NCI-H1436 treated with DMSO at 0.1 percent for 48 hours (cell line): ENCODE measurements at places on chromosomes 12 and 14.

GRCh38 chr12:10607885-10608458, 5.4 kb downstream of the MAGOHB start:
- DNase-seq, result no peak

DNA sequence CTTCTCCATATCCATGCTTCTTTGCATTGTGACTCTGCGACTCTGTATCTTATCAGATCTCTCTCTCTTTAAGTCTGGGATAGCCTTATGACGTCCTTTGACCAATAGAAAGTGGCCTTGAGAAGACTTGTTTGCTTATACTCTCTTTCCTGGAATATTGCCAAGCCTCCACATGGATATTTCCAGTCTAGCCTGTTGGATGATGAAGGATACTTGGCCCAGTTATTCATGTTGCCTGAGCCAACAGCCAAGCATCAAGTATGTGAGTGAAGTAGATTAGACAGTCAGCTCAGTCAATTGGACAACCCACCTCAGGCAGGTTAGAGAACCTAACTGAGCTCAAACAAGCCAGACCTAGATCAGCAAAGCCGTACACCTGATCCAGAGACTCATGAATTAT, 864.2 kb upstream of the MGAT4C start:
- DNase-seq, result no peak

- no peak for DNase-seq
Observed at GRCh38 chr14:72408020-72408419, 475.8 kb downstream of the RGS6 start.

- no peak for DNase-seq
Observed at GRCh38 chr12:13052421-13052820, 8.2 kb downstream of the FAM234B start.

GRCh38 chr12:29795715-29796114, 12.0 kb upstream of the TMTC1 start:
- no peak for DNase-seq

DNA sequence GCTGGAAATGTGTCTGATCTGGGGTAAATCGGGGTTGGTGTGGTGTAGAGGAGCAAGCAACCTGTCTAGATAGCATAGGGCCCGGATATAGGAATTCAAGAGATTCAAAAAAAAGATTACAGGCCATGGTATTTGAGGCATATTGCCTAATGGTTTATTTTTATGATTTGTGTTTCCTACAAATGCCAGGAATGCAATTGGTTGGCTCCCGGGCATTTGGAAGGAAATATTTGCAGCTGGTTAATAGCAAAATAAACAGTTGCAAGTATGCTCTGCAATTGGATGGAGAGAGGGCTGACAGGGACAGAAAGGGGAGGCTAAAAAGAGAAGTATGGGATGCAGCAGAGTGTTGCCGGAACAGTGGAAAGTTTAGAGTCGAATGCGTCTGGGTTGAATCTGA, 315.6 kb upstream of the ATP2B1 start:
- no peak for DNase-seq

DNA sequence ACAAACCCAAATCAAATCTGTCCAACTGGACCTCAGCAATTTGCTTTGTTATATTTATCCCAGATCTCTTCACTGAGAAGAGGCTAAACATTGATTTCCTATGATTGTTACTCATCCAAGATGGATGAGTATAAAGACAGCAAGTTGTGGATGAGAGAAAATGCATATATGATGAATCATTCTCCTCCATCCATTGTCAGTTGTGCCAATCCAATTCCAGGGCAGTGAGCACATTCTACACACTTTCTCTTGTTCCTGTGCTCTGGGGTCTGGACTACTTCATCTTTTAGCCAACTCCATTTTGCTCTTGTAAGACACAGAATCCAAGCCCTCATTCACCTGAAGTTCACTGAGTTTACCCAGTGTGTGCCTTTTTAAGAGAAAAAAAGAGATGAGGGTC, 105.7 kb downstream of the GCH1 start:
- DNase-seq, result no peak

- no peak for DNase-seq
Observed at GRCh38 chr12:84969226-84969625, 56.6 kb upstream of the SLC6A15 start.

DNA sequence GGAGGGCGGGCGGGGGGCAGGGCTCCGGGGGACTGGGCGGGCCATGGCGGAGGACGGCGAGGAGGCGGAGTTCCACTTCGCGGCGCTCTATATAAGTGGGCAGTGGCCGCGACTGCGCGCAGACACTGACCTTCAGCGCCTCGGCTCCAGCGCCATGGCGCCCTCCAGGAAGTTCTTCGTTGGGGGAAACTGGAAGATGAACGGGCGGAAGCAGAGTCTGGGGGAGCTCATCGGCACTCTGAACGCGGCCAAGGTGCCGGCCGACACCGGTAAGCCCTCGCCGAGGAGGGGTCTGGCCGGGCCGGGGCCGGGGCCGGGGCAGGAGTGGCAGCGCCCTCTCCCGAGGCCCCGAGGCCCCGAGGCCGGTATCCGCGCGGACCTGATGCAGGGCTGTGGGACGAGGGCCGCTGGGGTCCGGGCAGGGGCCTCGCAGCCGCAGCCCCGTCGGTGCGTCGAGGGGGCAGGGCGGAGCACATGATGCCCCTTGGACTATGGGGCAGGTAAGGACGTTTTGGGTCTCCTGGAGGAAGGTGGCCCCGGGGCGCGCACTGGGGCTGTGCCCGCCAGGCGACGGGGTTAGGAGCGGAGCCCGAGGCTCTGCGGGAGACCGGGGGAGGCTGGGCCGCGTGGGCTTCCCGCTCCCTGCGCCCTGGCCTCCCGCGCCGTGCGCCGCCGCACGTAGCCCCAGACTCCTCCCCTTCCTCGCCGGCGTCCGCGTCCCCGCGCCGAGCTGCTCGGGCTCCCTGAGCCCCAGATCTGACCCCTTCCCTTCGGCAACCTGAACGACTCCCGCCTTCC, at the start of gene TPI1:
Gene TPI1, plus strand, starts transcription at position 119 of the 798 bp plus-strand sequence. Its CDS starts 36 bp downstream, at position 155.
- no peak for DNase-seq

- DNase-seq, result no peak
Observed at GRCh38 chr14:73762375-73762822, 48.2 kb upstream of the PNMA1 start.

GRCh38 chr12:66119870-66120241, 10.7 kb downstream of the LLPH start:
- DNase-seq, result no peak

DNA sequence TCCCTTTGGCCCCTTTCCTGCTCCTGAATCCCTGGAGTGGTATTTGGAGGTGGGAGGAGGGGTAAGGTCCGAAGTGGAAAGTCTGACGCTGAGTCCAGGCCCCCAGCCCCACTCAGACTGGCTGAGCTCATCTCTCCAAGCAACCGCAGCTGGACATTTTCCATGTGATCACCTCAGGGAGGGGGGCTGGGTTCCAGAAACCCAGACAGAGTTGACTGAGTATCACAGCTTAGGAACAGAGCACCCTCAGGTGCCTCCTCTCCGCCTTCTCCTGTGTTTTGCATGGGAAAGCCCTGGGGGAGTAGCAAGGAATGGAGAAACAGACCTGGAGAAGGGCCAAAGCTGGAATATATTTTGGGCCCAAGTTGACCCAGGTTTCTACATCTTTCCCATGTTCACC, 8.0 kb upstream of the ITGA5 start:
- no peak for DNase-seq

GRCh38 chr12:68572661-68573060, 38.0 kb upstream of the RAP1B start:
- no peak for DNase-seq

- no peak for DNase-seq
Observed at GRCh38 chr14:73662487-73662943, 17.7 kb downstream of the DNAL1 start.

GRCh38 chr12:122965851-122966742, at the start of gene ABCB9:
Gene ABCB9, minus strand, starts transcription at chr12:122966463. Its CDS starts 6,228 bp downstream, at chr12:122960235.
- no peak for DNase-seq

GRCh38 chr14:70776197-70776596, 33.1 kb downstream of the MAP3K9 start:
- no peak for DNase-seq

- DNase-seq, result no peak
Observed at GRCh38 chr12:128267651-128268378, 845 bp downstream of the TMEM132C start.

DNA sequence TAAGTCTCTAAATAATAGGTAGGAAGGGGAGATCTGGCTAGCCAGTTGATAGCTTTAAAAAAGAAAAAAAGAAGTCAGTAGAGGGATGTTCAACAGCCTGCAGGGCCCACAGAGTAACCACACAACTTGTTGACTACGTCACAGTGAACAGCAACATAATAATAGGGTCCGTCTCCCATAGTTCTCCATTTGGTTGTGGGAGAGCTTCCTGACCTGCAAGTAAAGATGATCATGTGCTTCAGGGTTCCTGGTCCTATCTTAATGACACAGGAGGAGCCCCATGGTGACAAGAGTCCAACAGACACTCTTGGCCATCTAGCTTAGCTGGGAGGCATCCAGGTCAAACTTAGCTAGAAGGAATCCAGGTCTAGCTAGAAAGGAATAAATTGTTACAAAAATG, 36.2 kb downstream of the FGD6 start:
- no peak for DNase-seq

GRCh38 chr12:100574187-100575074, 947 bp downstream of the GAS2L3 start:
- DNase-seq, result no peak

DNA sequence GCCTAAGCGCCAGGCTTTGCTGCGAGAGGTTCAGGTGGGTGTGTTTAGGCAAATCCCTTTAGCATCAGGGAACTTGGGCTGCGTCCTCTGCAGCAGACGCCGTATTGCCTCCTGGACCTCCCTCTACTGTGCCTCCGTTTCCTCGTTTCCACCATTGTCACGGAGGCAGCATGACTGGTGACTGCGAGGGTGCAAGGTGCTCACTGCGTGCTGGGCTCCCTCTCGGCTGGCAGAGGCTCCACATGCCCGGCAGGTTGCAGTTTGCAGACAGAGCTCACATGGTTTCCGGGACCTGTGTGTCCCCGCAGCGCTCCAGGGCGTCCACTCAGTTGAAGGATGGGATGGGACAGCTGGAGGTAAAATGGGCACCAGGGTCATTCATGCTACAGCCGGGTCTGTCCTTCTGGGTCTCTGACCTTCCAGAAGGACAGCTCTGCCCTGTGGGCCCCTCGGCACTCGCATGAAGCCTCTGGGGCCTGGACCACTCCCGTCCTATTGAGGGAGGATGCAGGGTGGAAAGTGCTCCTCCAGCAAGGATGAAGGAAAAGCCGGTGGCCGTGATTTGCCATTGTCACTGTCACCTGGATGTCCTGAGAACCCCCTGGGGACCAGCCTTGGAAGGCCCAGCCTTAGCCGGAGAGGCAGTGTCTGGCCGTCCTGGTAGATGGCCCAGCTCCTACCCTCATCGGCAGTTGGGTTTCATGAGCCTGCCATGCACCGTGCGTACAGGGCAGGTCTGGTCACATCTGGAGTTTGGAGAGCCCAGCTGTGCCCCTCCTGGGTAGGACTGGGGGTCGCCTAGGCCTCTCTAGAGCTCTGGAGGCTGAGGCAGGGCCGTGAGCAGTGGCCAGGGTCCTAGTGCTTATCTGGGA, 146.5 kb downstream of the KIF26A start:
- no peak for DNase-seq

DNA sequence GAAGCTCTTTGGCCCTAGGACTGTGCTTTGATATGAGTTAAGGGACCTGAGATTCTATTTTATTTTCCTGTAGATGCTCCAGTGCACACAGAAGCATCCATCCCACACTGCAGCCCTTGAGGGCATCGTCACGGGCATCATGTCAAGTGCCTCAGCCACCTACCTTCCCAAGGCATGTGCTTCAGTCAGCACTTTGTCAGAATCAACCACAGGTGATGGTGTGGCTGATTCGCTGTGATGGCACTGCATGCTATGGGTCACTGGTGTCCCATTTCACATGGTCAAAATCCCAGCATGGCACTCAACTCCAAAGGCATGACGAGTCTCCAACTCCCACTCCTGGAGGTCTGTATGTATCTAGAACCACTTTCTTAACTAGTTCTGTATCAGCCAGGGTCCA, 100.8 kb downstream of the AACS start:
- no peak for DNase-seq

DNA sequence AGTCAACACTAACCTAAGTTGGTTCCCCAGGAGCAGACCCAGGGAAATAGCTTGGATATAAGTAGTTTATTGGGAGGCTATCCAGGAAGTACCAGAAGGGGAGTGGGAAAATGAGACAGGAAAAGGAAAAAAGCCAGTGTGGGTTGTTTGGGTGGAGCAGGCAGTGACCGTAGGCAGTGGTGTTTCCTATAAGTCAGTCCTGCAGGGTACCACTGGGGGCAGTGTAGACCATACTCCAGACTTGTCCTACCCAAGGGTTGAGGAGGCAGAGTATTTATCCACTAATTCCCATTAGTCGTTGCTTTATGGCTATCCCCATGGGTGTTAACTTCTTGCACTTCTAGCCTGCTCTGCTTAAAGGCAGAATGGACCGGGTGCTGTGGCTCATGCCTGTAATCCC, 6.4 kb upstream of the CCDC60 start:
- DNase-seq, result no peak
